Ecto neural progenitor cell (in vitro differentiated cells): ENCODE measurements at places on chromosomes 7 and 10.

- no peak for DNase-seq
Observed at GRCh38 chr10:33706191-33706590, 371.7 kb upstream of the NRP1 start.

- DNase-seq = no peak
Observed at GRCh38 chr10:77896058-77896457, 30.5 kb downstream of the DLG5 start.

- no peak for DNase-seq
Observed at GRCh38 chr7:92761391-92762097, 74.8 kb downstream of the CDK6 start.

DNA sequence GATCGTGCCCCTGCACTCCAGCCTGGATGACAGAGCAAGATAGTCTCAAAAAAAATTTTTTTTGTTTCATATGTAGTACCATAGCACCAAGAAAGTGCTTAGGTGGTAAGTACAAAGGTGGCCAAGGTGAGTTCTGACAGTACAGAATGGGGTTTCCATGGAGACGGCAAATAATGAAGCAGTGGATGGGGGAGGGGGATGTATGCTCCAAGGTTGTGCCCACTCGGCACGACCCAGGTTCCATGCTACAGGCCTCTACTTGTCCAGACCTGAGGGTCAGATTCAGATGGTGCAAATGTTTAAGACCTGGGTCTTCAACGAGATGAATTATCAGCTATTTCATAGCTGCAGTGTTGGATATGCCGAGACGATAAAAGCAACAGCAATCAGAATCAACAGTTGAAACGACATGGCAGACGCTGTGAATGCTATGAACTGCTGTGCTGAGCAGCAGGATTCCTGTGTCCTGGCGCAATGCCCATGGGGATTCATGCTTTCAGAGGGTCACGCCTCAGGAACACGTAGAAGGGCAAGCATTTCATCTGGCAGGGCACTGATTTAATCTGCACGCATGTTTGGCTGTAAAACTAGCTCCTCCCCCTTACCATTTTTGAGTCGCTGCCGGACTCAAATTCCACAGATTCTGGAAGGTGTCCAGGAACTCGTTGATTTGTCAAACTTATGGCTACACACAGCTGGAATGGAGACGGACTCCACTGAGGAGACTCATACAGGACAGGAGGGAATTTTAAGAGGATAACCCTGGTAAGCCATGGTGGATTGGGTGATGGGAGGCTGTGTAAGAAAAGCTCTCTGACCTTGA, 256.5 kb downstream of the FRMD4A start:
- DNase-seq = no peak

DNA sequence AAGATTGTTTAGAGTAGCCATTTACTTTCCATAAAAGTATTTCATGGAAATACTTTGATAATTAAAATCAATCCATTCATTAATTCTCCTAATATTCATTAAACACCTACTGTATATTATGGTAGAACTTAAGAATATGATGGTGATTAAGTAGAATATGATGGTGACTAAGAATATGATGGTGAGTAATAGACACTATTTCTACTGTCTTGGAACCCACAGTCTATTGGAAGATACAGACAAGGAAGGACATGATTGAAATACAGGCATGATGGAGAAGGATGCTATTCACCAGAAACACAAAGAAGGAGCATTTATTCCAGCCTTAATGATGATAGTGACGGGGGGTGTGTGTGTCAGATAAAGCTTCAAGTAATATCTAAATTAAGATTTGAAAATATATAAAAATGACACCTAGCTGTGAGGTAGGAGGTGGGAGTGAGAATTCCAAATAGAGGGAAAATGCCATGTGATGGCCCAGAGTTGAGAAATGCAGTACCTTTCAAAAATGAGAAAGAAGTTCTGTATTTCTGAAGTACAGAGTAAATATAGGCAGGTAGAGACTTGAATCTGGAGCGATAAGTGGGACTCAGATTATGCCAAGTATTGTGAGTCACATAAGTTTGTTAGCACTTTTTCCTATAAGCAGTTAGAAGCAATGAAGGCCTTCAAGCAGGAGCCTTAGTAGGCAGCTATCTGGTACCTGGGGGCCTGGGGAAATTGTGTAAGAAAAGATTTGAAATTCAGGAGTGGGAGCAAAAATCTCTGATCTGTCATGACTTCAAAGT, 12.5 kb upstream of the CDK13 start:
- no peak for DNase-seq
